Activated CD4-positive, alpha-beta T cell treated with anti-CD3 and anti-CD28 coated beads, Interleukin-2, Interleukin-4, amounts not matched to agents 100 ng/mL and 50 ng/mL, durations not matched to agents 16 hours and 8 hours (primary cell): ENCODE measurements at places on chromosomes 2 and 18.
A peak's percentile ranks its signal among the peaks of the same experiment; 100 is the strongest.

DNA sequence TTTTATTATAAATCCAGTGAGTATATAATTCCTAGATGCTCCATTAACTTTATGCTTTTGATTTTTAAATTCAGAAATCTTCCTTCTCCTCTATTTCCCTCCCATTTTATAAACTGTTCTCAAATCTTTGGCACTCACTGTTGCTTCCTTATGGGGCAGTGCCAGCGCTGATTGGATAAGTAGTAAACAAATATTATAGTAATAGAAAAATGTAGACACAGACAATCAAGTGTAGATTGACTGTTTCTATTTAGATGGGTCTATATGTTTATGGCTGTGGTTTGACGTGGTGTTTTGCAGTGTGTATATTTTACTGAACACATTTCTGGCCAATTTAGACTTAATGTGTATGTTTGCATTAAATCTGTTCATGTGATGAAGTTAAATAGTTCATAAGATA, 36.6 kb downstream of the LYPD6B start:
- DNase-seq = no peak

- DNase-seq = no peak
These were observed 116.4 kb downstream of the IRS1 start for GRCh38 chr2:226683196-226683595.

GRCh38 chr2:56170504-56170903, 13.3 kb upstream of the CCDC85A start:
- no peak for DNase-seq

- DNase-seq = peak; percentile 66
These were observed 76.1 kb upstream of the PMAIP1 start for GRCh38 chr18:59823596-59824195.

GRCh38 chr2:101114268-101114783, 36.9 kb downstream of the TBC1D8 start:
- no peak for DNase-seq

DNA sequence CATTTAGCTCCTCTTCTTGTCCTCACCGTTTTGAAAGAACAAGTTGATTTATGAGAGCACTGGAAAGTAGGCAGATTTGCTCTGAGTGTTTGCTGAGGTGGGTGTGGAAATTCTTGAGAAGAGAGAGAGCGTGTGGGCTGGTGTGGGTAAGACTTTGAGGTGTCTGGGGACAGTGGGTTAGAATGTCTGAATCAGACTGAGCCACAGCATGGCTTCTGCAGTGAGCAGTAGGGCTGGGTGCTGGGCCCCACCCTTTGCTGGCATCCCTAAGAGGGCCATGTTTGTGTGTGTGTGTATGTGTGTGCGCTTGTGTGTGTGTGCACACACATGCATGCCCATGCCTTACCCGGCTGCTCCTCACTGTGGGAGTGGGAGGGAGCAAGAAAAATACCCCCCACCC, 63.7 kb downstream of the COPS8 start:
- no peak for DNase-seq

DNA sequence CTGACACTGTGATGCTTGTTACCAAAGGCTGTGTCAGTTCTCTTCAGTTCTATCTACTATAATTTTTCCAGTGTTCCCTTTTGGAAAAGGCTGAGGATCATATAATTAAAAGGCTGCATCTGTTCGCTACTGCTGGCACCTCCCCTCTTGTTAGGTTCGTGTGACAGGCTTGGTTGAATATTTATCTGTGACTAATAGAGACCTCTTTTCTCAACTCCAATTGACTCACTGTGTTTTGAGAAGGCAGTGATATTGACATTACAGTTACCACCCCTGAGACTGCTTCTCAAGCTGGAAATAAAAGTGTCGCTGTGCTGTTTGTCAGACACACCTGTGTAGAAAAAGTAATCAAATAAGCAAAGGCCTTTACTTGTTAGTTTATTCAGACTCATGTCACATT, 205.5 kb upstream of the KCNH7 start:
- DNase-seq = no peak

DNA sequence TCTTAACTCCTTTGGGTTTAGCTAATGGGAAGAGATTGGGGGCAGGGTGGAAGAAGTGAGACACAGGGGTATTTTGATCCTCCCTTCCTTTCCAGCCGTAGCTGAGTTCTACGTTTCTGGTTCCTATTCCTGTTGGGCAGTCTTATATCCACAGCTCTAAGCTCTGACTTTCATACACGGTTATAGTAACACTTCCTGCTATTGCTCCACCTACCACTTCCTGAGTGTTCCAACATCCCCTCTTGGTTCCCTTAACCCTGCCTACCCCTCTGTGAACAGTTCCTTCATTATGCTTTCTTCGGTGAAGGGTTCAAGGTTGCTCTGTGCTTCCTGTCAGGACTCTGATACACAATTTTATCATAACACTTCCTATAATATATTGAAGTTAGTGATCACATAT, 205.1 kb downstream of the DNAH7 start:
- DNase-seq = no peak

DNA sequence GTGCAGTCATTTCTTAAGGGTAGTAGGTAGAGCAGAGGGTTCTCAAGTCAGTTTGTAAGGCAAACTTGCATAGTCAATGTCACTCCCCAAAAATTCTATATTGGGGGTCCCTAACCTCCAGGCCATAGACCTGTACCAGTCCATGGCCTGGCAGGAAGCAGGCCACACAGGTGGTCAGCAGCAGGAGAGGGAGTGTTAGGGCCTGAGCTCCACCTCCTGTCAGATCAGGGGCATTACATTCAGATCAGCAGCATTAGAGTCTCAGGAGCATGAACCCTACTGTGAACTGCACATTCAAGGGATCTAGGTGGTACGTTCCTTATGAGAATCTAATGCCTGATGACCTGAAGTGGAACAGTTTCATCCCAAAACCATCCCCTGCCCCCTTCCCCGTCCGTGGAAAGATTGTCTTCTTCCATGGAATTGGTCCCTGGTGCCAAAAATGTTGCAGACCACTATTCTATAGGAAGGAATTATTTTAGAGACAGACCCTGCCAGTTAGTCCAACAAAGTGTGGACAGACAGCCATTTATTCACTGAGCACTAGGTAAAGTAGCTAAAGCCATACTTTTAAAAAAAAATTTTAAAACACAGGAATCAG, 6.7 kb downstream of the COA5 start:
- peak; percentile 24 for DNase-seq

GRCh38 chr2:68653538-68653982, 10.2 kb downstream of the PROKR1 start:
- peak; percentile 88 for DNase-seq

DNA sequence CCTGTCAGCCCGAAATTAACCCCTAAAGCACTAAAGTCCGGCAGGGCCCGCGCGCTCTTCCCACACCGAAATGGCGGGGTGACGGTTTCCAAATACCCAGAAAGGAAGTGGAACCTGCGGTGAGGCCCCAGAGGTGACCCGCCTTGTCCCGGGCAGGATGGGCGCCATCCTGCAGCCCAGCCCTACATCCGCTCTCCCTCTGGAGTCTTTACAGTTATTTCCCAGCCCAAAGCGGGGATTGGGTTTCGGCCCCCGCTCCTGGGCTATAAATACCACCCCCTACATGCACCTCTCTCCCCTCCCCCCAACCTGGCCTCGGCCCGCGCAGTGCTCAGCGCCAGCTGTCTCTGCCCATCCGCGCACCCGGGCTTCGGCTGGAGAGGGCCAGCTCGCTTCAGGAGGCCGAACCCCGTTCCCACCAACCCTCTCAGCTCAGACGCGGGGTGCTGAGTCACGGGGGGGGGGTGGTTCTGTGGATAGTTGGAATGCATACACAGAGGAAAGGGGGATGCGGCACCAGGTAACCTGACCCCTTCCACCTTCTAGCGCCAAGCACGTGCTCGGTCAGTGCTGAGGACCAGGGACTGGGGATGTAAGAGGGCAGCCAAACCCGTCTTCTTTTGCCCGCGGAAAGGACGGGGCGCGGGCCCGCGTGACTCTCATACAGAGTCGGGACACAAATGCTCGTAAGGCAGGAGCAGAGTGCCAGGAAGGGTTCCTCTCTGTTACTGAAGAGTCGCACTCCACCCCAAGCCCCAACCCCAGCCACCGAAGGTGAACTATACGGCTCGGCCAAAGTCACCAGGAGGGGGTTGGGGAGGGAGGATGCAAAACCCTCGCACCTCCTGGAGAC, at the start of gene TUBA4B:
Gene TUBA4B, plus strand, starts transcription at position 344 of the 853 bp plus-strand sequence. Its CDS starts 165 bp downstream, at position 509.
- DNase-seq = no peak

DNA sequence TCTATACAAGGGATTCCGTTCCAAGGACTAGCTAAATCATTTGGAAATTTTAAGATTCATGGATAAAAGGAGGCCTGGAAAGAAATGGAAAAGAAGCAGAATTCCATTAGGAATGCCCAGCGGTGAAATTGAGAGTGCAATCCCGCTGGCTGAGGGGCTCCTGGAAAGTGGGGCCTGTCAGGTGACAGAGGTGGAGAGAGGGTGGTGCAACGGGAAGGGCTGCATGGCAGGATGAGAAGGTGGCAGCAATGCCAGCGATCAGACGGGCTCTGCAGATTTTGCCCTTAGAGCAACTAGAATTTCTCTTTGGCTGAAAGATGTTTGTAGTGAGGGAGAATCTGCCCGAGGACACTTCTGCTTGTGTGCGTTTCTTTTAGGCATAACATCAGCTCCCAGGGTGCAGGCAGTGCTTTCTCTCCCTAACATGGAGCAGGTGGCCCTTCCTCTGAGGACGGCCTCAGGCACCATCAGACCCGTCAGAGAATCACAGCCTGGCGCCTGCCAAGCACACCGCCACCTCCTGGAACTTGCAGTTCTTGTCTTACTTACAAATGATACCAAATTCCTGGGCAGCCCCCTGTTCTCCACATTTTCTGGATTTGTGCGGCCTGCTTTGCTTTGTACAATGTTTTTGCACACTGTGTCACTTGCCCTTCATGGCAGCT, 261.6 kb downstream of the NDUFA10 start:
- no peak for DNase-seq

GRCh38 chr18:42574871-42575270, 540.6 kb downstream of the RIT2 start:
- no peak for DNase-seq

GRCh38 chr2:85902496-85902895, 13.7 kb upstream of the ST3GAL5 start:
- DNase-seq = no peak

DNA sequence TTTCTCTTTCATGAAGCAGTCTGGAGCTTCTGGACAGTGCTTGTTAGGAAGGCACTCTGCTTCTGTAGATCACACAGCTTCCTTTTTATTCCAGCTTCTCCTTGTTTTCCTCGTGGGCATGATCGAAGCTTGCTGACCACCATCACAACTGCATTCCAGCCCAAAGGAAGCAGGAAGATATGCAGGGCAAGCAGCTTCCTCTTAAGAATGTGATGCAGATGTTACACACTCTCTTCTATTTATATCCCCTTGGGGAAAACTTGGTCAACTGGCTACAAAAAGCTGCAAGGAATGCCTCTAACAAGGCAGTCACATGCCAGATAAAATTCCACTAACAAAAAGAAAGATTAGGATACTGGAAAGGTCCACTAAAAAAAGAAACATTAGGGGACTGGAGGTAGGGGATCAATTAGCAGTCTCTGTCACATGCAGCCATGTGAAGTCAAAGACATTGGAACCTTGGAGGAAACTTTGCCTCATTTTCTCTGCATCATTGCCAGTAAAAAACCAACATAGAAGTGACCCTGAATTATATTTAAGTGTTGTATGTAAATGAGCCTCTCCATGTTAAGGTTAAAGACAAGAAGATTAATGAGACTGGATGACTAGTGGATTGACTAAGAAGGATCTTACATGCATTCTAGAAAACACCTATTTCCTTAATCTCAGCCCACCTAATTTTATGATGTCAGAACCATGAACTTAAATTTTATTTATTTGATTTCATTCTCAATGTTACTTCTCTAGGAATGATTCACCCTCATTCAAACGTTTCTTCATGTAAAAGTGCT, 98.3 kb downstream of the NAB1 start:
- no peak for DNase-seq

DNA sequence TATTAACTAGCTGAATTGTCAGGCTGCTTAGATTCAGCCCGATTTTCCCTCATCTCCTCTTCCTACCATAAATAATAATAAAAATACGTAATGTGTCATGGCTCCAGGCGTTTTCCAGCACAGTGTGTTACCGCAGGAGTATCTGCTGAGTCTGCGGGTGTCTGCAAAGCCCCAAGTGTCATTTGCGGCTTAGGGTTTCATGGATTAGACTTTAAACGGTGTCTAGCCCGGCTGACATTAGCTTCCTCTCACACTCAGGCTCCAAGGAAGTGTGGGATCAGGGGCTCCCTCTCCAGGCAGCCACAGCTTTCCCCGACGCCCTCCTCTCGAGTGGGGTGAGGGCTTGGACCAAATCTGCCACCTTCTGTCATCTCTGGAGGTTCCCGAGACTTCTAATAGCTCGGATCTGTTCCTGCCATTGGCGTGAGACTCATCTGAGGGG, 14.1 kb upstream of the HOXD1 start:
- DNase-seq = no peak

- peak; percentile 33 for DNase-seq
These were observed 134.4 kb upstream of the SLC1A4 start for GRCh38 chr2:64854773-64855237.

- no peak for DNase-seq
These were observed 244.3 kb downstream of the FAM210A start for GRCh38 chr18:13481820-13482617.

DNA sequence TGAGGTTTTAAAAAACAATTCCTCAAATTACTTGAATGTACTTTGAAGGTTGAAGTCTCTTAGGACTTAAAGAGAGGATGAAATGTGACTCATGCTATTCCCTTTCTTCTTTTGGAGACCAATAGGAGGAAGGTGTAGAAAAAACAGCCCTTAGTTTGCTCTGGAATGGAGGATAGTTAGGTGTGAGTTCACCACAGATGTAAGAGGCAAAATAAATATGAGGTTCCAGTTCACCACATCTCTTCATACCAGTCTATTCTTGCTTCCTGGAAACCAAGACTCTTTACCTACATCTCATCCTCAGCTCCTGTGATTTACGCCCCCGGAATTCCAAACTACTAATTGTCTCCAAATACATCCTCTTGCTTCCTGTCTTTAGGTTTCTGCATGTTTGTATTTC, 77.5 kb upstream of the TTC21B start:
- no peak for DNase-seq

- DNase-seq = peak; percentile 50
These were observed 803.6 kb upstream of the ZEB2 start for GRCh38 chr2:145323512-145323911.

DNA sequence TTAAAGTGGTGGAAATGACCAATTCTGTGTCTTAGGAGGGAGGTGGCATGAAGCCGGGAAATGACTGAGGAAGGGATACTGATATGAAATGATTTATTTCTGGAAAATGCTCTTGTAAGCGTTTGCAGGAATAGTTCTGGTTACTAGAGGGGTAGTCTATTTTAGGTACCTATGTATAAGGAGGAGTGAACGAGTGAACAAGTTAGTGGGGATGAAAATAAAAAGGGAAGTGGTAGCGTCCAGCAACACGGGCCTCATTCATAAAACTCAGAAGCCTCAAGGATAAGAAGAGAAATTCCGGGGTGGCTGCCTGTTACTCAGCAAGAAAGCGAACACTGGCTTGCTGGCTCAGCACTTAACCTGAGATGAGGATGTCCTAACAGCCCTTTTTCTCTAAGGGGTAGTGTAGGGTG, 303.3 kb downstream of the NCKAP5 start:
- DNase-seq = no peak

DNA sequence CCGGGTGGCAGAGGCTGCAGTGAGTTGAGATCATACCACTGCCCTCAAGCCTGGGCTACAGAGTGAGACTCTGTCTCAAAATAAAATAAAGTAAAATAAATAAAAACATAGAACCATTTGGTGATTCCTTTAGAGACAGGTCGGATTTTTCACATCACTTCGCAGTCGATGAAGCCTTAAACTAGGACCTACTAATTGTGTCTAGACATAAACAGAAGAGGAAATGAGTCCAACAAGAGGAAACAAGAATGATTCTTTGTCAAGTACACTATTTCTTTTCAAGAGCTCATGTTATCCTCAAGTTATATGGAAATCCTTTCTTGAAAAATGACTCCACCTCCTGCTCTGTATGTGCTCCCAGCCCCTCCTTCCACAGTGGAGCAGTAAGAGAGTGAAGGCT, 758.9 kb downstream of the DPP10 start:
- DNase-seq = no peak
